ENCODE measurements at places on chromosomes 3 and 15.
A peak's percentile ranks its signal among the peaks of the same experiment; 100 is the strongest.

- no peak for DNase-seq
Measured at GRCh38 chr3:171768281-171768900, 41.9 kb downstream of the PLD1 start.

DNA sequence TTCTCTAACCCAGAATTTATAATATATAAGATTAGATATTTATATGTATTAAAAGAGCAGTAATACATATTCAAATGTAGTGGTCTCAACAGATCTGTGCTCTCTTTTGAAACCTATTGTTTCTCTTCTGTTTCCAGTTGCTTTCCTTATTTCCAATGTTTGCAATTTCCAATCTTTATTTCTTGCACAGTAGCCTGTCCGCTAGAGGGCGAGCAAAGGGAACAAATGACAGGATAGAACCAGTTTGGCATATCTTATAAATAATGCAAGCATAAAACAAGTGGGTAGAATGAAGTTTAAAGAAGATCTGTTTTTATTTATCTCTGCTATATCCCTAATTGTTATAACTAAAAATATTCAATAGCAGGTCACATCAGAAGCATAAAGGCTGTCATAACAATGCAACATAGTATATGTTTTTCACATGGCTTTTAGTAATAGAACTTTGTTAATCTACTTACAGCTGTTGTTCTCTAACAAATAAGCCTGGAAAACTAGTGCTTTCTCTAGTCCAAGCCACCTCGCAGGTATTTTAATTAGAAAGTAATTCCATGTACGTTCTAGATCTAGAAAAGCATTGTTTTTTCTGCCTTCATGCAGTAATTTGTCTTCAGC, 15.1 kb upstream of the TCAIM start:
- peak; percentile 11 for DNase-seq

DNA sequence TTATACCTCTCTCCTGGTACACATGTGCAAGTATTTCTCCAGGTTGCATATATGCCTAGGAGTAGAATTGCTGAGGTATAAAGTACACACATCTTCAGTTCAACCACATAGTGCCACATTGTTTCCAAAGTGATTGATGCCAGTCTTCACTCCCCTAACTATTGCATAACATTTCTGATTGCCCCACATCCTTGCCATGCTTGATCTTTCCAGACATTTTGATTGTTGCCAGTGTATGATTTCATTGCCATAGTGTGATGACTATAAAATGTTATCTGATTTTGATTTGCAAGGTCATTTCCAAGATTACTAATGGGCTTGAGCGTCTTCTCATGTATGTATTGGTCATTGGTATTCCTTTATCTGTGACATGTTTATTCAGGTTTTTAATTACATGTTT, 61.1 kb upstream of the MLF1 start:
- no peak for DNase-seq

GRCh38 chr15:39710681-39711080, 72.0 kb downstream of the FSIP1 start:
- DNase-seq, result no peak

- DNase-seq, result no peak
Measured at GRCh38 chr3:47852604-47853602, 50.0 kb downstream of the DHX30 start.

GRCh38 chr3:118127992-118128391, 906.7 kb downstream of the IGSF11 start:
- DNase-seq, result no peak

DNA sequence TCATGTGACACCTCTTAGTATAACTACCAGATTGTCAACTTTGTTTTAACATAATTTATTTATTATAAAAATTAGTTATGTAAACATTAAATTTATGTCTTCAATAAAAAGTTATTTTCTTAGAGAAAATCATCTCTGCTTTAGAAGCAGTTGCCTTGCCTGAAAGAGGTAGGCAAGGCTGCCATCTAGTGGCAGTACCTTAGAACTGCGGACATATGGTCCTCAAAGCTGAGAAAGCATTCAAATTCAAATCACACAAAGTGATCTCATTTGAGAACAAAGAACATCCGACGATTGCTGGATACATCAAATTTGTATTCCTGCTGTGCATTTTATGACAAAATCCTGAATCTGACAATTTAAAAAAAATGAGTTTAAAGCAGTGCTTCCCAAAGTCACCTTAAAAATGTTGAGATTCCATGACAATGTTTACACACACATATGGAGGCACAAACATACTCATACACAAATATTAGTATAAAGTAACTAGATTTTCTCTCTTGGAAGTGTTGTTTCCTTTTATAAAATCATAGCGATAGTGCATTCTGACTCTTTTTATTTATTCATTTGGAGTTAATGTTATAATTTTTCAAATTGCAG, 617.4 kb downstream of the CADM2 start:
- DNase-seq, result peak; percentile 67

GRCh38 chr3:112376241-112376911, 43.4 kb downstream of the CD200 start:
- no peak for DNase-seq

- no peak for DNase-seq
Measured at GRCh38 chr15:91338766-91339165, 238.7 kb downstream of the SV2B start.

GRCh38 chr3:30804984-30805383, 89.5 kb downstream of the GADL1 start:
- no peak for DNase-seq

DNA sequence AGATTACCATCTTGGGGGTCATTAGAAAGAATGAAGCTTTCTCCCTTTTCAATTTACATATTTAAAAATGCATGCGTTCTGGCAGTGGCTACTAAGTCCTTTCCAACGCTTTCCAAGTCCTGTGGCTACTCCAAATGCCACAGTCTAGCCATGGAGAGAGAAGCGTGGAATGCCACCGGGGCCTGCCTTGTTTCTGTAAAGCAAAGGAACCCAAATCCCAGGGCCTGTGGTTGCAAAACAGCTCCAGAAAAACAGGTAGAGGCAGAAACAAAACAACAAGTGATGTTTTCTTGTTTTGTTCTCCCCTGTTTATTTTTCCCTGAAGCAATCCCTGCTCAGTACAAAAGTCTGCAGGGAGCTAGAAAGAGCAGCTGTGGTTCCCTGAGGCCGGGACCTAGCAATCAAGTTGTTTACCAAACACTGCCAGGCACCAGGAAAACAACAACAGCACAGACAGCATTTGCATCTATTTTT, 85.5 kb downstream of the FOXP1 start:
- peak; percentile 62 for DNase-seq

DNA sequence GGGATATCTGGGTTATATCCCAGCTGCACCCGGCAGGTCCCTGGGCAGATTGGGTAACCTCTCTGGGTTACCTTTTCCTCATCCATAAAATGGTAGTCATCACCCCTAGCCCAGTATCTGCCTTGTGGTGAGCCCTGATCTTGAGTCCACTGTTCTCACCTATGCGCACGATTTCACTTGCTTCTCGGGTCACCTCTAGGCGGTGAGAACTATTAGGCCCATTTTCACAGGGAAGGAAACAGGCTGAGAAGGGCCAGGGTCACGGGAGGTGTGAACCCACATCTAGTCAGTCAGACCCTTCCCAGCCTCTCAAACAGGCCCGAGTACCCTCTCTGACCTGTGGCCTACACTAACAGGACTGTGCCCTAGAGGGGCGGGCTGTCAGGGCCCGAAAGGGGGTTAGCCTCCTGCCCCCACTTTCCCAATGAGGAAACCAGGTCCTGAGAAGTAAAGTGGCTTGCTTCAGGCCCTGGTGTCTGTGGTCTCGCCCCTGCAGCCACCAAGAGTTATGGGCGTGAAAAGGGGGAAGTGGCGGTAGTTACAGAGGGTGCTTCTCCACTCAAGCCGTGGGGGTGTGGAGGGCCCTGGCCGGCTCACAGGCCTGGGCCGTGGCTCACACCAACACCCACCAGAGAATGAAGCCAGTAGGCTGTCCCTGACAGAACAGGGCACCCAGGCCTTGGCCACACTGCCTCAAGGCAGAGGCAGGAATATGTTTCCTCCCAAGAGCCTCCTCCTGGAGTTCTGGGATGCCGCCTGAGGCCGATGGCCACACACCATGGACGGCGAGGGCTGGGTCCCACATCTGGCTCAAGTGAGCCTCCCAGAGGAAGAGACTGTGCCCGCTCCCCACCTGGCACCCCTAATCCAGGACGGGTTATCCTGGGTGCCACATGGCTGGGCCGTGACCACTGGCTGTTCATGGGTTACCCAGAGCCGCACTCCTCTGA, 19.5 kb downstream of the PSTPIP1 start:
- no peak for DNase-seq

DNA sequence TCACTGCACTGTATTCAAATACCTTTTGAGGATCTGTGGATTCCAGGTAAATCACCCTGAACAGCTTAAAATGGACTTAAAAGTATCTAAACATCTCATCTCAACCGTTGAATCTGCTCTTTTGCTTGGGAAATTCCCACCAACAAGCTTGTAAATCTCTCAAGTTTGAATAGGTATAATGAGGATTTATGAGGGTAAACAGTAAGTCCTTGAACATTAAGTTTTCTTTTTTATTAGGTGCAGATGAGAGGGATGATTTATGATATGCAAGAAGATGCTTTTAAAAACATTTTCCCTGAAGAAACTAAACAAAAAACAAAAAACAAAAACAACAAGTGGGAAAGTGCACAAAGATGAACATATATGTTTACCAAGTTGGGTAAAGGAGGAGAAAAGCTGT, 290.6 kb downstream of the ROBO1 start:
- no peak for DNase-seq

DNA sequence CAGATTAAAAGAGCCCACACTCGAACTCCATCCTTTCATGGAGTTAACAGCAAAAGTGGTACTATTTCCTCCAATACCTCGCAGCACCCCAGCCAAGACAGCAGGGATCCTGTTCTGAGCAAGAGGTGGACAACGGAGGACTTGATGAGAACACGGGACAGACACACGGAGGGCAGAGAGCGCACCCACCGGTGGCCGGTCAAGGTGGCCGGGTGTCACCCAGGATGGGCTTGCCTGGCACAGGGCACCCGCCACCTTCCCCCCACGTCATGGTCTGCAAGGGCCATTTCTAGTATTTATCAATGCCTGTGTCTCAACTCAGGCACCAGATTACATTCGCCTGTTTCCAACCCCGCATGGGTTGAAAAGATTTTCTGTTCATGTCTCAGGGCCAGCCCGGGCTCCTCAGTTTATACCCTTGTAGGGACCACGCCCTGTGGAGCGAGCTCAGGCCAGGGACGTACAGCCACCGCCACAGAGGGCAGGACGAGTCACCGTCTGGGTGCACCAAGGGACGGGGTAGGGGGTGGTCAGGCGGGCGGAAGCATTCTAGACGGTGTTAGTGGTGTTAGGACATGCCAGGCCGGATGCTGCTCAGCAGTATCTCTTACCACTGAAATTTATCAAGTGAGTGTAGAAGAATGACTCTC, 64.2 kb downstream of the CYFIP1 start:
- no peak for DNase-seq
